Dorsolateral prefrontal cortex (tissue), 122 donors: ENCODE measurements at places on chromosomes 7 and 10. TPM values are rescaled to one million over a fixed set of nuclear protein-coding genes. Genes with fewer than 3 reads are reported as not detected.

The PCLO gene
- total RNA-seq: 144 TPM

The MLXIPL gene
- 26.1 TPM for total RNA-seq

The LRRN3 gene
- total RNA-seq: 30.5 TPM

The NKX2-3 gene
- not detected for total RNA-seq

The CAPZA2 gene
- 181 TPM for total RNA-seq

The NKX1-2 gene
- total RNA-seq: 0.34 TPM

The ERVW-1 gene
- not detected for total RNA-seq

The TDRD1 gene
- 2.9 TPM for total RNA-seq

The OR2A5 gene
- not detected for total RNA-seq

The TMEM196 gene
- 14.7 TPM for total RNA-seq
